NCI-H774 (cell line): ENCODE measurements at places on chromosomes 6 and 20.

- no peak for DNase-seq
Observed at GRCh38 chr6:16624636-16625290, 136.5 kb downstream of the ATXN1 start.

DNA sequence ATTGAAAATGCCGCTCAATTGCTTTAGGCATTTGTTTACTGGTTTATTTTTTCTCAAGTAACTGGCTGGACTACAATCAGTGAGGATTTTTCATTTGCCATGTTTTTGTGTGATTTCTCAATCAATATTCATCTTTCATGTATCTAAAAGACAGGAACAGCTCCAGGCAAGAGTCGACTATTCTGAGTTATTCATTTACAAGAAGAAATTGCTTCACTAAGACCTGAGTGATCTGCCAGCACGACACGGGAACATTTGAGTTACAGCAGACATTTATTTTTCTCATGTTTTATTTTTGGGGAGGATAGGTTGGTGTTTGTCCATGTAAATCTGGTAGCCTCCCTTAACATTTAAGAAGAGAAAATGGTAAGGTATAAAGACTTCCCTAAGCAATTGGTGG lies 124.1 kb downstream of the CBLN4 start:
- no peak for DNase-seq

GRCh38 chr20:18904192-18904591 lies 90.6 kb downstream of the SCP2D1 start:
- no peak for DNase-seq

- DNase-seq = no peak
Observed at GRCh38 chr20:15866916-15867730, 706.1 kb downstream of the KIF16B start.

GRCh38 chr6:106194949-106195921 lies 109.1 kb downstream of the PRDM1 start:
- no peak for DNase-seq
